ENCODE measurements at places on chromosomes 5 and 9.

DNA sequence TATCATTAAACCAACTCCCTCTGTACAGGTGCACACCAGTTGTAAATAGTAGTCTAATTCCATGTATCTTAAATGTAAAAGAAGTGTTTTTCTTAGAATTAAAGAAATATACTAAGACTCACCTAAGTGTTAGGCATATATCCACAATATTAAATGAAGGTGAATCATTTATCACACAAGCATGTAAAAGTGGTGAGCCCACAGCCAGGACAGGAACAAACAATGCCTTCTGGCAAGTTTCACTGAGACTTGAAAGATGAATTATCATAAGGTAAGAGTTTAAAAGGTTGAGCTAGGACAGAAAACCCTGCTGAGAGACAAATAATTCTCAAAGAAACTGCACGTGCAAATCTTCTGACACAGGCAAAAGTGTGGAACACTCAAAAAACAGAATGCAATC, 832.5 kb downstream of the TAF11L14 start:
- no peak for DNase-seq

DNA sequence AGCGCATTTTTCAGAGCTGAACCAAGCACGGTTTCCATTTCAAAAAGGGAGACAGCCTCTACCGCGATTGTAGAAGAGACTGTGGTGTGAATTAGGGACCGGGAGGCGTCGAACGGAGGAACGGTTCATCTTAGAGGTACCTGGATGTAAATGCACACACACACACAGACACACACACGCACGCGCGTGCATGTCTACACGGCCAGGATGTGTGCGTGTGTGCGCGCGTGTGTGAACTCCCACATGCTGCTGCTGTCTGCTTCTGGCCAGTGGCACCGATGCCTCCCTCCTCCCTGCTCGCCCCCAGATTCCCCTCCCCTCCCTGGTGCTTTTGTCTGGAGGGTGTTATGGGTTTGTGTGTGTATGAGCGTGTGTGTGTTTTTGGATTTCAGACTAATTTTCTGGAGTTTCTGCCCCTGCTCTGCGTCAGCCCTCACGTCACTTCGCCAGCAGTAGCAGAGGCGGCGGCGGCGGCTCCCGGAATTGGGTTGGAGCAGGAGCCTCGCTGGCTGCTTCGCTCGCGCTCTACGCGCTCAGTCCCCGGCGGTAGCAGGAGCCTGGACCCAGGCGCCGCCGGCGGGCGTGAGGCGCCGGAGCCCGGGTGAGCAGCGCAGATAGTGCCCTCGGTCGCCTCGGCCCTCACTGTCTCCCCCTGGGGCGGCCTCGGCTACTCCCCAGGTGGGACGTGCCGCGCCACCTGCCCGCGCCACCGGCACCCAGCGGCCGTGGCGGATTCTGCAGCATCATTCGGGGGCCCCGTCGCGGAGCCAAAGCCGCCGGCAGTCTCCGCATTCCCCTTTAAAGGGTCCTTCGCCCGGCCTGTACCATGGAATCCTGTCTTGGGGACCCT, at the start of gene NTRK2:
TSS of gene NTRK2 (plus strand) at position 442 of the 850 bp plus-strand sequence. CDS start 1,020 bp downstream, outside the sequence.
- no peak for DNase-seq

- DNase-seq, result peak; percentile 75
Measured at GRCh38 chr9:33466565-33467495, 6.9 kb downstream of the NOL6 start.

GRCh38 chr5:108459769-108460168, 77.9 kb upstream of the FBXL17 start:
- DNase-seq, result no peak

GRCh38 chr5:175666216-175666615, 8.3 kb downstream of the HRH2 start:
- peak; percentile 39 for DNase-seq

GRCh38 chr5:157561110-157561509, 14.5 kb downstream of the ADAM19 start:
- no peak for DNase-seq

DNA sequence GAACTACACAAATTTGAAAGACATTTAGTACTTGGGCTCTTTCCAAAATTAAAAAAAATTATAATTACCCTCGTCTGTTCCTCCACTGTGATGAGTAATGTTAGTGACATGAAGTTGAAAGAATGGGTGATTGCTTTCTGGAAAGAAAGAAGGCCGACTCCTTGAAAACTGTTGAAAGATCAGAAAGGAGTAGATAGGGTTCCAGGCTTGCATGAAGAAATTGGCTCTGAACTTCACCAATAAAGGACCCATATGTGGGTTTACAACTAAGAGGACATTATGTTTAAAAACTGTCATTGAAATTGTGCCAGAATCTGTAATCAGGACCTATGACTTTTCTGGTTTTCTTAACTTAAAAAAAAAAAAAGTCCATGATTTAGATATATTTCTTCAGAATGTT, 20.7 kb upstream of the MOCS2 start:
- no peak for DNase-seq

DNA sequence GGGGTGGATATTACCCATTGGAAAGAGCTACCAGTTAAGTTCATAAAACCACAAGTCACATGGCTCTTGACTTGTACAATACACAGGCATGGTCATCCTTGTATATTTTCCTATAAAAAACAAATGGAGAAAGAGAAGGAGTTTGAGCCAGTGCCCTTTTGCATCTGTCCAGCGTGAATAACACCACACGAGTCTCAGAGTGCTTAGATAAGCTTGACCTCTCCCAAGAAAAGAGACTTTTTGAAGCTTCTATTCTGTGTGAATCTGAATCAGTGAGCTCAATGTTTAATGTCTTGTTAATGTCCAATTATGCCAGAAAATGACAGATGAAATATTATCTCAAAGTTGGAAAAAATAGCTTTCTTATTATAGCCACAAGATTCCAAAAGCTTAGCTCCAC, 30.9 kb upstream of the LPAR1 start:
- no peak for DNase-seq

DNA sequence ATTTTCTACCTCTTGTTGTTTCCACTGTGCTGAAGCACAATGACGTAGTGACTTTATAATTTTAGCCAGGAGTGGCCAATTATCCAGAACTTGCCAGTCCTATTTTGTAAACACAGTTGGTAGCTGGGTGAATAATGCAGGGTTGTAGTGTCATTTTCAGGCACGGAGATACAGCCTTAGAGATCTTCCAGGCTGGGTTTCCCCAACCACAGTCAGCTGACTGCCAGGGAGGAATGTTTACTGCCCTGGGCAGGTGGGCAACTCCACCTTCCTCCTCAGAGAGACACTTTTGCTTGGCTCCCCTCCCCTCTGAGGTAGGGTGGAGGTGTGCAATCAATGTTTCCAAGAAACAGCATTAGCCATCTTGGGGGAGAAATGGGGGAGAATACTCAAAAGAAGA, 228.1 kb upstream of the NR4A3 start:
- DNase-seq, result peak; percentile 60

GRCh38 chr5:118728191-118728590, 260.2 kb downstream of the DTWD2 start:
- DNase-seq, result no peak
